Uterine smooth muscle cell (primary cell): ENCODE measurements at places on chromosomes 6 and 20. TPM values are rescaled to one million over a fixed set of nuclear protein-coding genes. Genes with fewer than 3 reads are reported as not detected.

Gene ERVFRD-1
- total RNA-seq, result under 0.01 and 0.12 TPM in 2 replicates

Gene CTSZ
- total RNA-seq, result 116 and 141 TPM in 2 replicates

Gene MOG
- total RNA-seq, result not detected in 2 replicates

Gene REM1
- not detected in 2 replicates for total RNA-seq

Gene EGFL8
- 0.66 and 1.00 TPM in 2 replicates for total RNA-seq

Gene TMC2
- not detected in 2 replicates for total RNA-seq

Gene FHL5
- not detected in 2 replicates for total RNA-seq

Gene LY6G6D
- total RNA-seq, result not detected in 2 replicates

Gene RCAN2
- 0.77 and 1.5 TPM in 2 replicates for total RNA-seq

Gene MYCT1
- under 0.01 and 0.11 TPM in 2 replicates for total RNA-seq

Gene ARG1
- total RNA-seq, result not detected in 2 replicates

Gene SLC17A2
- total RNA-seq, result not detected in 2 replicates

Gene ADGRB3
- total RNA-seq, result under 0.01 and 0.11 TPM in 2 replicates

Gene APCDD1L
- total RNA-seq, result 1.5 and 11.0 TPM in 2 replicates

Gene TINAG
- total RNA-seq, result not detected in 2 replicates

Gene MRPS26
- 41.9 and 51.1 TPM in 2 replicates for total RNA-seq

Gene ADGRF5
- under 0.01 TPM in 2 replicates for total RNA-seq

Gene RAMACL
- total RNA-seq, result 2.1 and 2.3 TPM in 2 replicates

Gene LY6G6C
- not detected in 2 replicates for total RNA-seq

Gene HMGCLL1
- 0.11 TPM in 1 of 2 replicates, not detected in the other for total RNA-seq

Gene SSTR4
- not detected in 2 replicates for total RNA-seq

Gene TRIM40
- not detected in 2 replicates for total RNA-seq

Gene FNDC11
- total RNA-seq, result 0.66 and 2.4 TPM in 2 replicates

Gene SALL4
- total RNA-seq, result 0.22 and 0.25 TPM in 2 replicates

Gene SMLR1
- total RNA-seq, result not detected in 2 replicates

Gene FARS2
- 27.5 and 38.1 TPM in 2 replicates for total RNA-seq

Gene C6orf58
- not detected in 2 replicates for total RNA-seq

Gene MEI4
- total RNA-seq, result not detected in 2 replicates

Gene GGTLC1
- total RNA-seq, result not detected in 2 replicates

Gene ARHGAP40
- total RNA-seq, result under 0.01 TPM in 1 of 2 replicates, not detected in the other

Gene SNX3
- 237 and 252 TPM in 2 replicates for total RNA-seq

Gene EDN3
- not detected in 2 replicates for total RNA-seq

Gene RSPO3
- 2.6 and 3.7 TPM in 2 replicates for total RNA-seq

Gene PNLDC1
- total RNA-seq, result not detected in 2 replicates

Gene EBF4
- 1.2 and 4.1 TPM in 2 replicates for total RNA-seq

Gene SAMD5
- 0.44 and 1.00 TPM in 2 replicates for total RNA-seq

Gene GABRR2
- 0.11 and 0.12 TPM in 2 replicates for total RNA-seq

Gene TRIM15
- total RNA-seq, result not detected in 2 replicates

Gene GLP1R
- not detected in 2 replicates for total RNA-seq

Gene BPIFB1
- total RNA-seq, result not detected in 2 replicates

Gene ZBTB46
- 11.9 and 16.7 TPM in 2 replicates for total RNA-seq

Gene PHF10
- total RNA-seq, result 12.2 and 17.5 TPM in 2 replicates

Gene FGD2
- not detected in 2 replicates for total RNA-seq

Gene ADGB
- total RNA-seq, result not detected in 2 replicates

Gene TFAP2D
- total RNA-seq, result not detected in 2 replicates

Gene CCN2
- 18.2 and 51.6 TPM in 2 replicates for total RNA-seq

Gene MBOAT1
- total RNA-seq, result 6.5 and 11.6 TPM in 2 replicates

Gene BTN1A1
- total RNA-seq, result not detected in 2 replicates
